ENCODE measurements at places on chromosomes 2 and 18.

GRCh38 chr18:67301592-67301991, 214.9 kb downstream of the DSEL start:
- DNase-seq, result no peak

- DNase-seq, result no peak
These were observed 59.9 kb downstream of the DYM start for GRCh38 chr18:49400398-49401072.

DNA sequence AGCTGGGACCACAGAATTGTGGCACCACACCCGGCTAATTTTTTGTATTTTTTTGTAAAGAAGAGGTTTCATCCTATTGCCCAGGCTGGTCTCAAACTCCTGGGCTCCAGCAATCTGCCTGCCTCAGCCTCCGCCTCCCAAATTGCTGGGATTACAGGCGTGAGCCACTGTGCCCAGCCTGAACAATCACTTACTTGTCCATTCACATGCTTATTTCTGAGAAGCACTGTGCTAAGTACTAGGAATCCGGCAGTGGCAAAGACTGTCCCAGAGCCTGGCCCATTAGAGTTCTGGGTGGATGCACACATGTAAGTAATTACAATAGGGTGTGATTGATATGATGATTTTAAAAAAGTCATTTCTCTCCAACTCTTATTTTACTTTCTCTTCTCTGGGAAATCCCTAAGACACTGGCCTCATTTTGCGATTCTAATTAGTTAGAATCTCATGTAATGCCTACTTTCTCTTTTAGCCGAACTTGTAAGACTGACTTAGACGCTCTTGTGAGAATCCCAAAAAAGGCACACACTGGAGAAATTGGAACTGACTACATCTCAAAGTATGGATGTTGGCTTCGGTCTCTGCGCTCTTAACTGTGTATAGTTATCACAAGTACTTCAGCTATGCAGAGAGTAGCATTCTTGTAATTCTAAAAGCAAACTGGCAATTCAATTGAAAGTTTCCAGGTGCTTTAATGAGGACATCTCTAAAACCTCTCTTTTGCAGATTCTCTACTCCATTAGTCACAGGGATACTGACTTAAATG, 567.7 kb downstream of the DCC start:
- no peak for DNase-seq

DNA sequence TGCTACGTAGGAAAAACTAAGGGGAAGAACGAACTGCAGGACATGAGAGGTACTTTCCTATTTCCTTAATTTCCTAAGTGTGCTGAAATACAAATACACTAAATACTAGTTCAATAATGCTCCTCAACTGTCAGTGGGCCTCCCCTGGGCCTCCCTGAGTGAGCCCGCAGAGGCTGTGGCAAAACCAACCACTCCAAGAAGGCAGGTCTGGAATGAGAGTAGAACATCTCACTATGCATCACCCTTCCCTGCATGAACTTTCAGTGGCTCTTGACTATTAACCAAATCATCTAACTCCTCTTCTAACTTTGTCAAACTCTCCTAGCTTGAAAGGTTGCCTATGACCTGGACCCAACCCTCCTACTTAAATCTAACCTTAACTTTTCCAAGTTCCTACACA, 84.6 kb downstream of the THADA start:
- DNase-seq, result no peak

- peak; percentile 88 for DNase-seq
These were observed at the start of gene ZSCAN30 for GRCh38 chr18:35290094-35290735. Gene ZSCAN30, minus strand, starts transcription at chr18:35290229. Its CDS starts 25,877 bp downstream, at chr18:35264352.

DNA sequence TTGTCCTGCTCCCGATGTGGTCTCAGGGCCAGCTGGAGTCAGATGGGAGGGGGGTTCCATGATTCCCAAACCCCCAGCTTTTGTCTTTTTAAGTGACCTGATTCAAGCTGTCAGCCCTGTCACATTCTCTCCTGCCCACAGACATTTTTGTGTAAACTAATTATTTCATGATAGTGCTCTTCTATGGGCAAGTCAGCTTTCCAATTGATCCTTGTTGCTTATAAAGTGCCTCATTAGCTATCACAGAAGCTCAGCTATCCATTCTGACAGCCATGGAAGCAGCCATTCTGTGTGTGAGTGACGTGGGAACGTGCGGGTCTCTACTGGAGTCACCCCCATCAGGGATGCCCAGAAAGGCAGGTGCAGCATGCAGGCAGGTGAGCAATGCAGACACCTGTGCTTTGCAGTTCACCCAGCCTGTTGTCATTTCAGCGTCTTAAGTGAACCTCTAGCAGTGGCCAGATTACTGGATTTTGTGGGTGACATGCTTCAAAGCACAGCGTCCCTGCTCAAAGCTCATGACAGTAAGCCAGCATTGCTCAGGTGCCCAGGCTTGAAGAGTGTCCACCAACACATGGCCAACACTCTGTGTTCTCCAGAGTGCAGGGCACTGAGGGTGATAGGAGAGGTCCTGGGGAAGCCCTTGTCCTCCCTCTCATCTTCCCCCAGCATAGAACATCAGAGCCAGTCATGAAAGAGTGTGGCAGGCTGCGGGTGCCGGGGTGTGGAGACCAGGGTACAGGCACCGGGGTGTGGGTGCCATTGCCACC, 162.1 kb upstream of the SH3BP4 start:
- DNase-seq, result no peak

DNA sequence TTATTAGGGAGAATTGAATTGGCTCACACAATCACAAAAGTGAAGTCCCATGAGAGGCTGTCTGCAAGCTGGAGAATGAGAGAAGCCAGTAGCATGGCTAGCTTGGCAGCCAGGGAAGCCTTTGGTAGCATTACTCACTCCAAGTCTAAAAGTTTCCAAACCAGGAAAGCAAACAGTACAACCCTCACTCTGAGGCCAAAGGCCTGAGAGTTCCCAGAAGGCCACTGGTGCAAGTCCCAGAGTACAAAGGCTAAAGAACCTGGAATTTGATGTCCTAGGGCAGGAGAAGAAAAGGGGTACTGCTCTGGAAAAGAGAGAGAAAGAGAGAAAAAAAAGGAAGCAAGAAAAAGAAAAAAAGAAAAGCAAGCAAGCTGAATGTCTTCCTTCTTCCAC, 318.2 kb downstream of the RND3 start:
- DNase-seq, result no peak

DNA sequence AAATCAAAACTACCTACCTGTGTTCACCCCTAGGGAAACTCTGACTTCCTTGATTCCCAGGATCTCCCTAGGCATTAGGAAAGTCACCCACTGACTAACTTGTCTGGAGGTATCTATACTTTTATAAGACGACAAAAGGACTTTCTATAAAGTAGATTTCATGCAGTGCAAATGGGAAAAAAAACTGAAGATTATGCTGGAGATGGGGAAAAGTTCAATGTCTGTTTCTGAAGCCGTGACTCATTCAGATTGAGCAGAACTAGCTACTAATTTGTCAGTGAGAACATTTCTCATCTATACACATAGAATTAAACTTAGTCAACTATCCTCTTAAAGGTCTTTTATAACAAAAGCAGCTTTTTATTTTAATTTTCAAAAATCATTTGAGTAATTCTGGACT, 6.0 kb downstream of the SEPTIN10 start:
- no peak for DNase-seq

DNA sequence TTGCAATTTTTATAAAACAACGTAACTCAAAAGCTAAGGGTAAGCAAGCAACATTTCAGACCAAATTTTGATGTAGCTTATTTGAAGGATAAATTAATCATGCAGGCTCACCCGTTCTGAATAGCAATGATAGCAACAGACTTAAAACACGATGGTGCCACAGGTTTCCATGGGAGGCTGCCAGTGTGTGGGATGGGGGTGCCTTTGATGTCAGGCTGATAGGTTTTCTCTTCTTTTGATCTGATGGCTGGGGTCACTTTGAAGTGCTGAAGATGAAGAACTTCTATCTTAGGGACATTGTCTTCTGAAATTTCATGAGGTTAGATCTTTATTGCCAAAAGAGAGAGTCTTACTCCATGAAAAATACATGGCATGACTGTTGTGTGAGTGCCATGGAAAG, 206.8 kb downstream of the LPIN1 start:
- no peak for DNase-seq

DNA sequence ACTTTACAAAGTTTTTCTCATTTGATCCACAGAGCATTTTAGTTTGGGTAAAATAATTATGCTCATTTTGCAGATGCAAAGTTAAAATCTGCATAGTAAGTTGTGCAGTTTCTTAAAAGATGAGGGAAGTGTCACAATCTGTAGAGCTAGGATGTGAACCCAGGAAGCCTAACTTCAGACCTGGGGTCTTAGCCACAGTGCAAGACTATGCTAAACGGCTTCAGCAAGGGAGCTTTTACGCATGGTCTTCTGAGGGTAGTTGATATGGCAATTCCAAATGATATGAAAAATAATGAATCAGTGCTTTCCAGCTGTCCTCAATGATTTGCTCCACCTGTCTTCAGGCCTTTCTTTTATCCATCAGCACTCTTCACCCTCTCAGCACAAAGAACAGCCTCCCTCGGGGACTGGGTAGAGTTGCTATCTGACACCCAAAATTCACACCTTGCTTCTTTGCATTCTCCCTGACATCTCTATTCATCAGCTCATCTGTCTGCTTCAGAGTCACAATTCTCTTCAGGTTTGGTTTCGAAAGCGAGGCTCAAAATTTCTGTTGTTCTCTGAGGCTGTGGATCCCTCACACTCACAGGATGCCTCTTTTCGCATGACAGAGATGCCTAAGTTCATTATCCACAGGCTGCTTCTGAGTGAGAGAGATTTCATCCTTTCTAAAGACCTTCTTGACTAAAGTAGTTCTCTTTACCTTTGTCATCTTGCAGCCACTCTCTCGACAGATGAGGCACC, 302.5 kb downstream of the NRXN1 start:
- no peak for DNase-seq

GRCh38 chr2:125398738-125399524, 1257.0 kb upstream of the GYPC start:
- DNase-seq, result no peak

- no peak for DNase-seq
These were observed 231.7 kb downstream of the PARD3B start for GRCh38 chr2:204776781-204777559.

GRCh38 chr2:16620590-16620989, 45.0 kb downstream of the CYRIA start:
- no peak for DNase-seq

- DNase-seq, result no peak
These were observed 40.9 kb downstream of the MTHFD2 start for GRCh38 chr2:74239346-74239745.

GRCh38 chr18:70684821-70685220, 396.0 kb downstream of the SOCS6 start:
- no peak for DNase-seq

DNA sequence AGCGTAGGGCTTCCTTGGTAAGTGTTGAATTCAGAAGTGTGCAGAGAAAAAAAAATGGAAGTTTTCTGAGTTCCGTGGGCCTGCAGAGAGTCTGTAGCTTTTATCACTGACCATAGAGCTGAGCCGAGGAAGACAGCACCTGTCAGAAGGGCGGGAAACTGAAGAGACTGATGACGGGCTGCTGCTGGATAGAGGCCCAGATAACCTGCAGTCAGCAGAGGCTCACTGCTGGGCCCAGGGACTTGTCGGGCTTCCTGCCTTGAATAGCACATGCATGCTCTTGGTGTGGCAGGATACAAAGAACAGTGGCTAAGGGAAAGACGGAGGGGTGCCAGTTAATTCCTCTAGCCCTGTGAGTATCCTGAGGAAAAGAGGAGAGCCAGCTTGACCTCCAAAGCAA, 166.4 kb downstream of the MGAT5 start:
- no peak for DNase-seq

DNA sequence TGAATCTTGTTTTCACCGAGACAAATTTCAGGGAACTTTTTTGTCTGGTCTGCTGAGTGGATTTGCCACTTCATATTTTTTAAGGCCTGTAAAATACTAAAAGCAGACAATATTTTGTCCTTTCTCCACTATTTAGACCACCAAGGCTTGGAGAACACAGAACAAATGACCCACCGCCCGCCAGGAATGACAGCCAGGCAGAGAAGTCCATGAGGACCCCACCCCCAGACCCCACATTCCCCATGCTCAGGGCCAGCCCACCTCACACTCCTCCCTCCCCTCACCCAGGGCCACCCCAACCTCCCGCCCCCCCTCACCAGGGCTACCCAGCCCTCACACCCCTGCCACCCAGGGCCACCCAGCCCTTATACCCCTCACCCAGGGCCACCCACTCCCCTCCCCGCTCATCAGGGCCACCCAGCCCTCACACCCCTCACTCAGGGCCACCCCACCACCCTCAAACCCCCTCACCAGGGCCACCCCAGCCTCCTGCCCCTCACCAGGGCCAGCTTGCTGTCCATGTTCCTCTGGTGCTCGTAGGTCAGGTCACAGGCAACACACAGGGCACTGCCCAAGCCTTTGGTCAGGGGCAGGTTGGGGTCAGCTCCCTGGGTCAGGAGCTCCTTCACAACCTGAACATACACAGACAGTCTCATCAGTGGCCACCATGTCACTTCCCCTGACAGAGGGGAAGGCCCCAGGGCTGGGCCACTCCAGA, 50.6 kb downstream of the ANKMY1 start:
- DNase-seq, result no peak

GRCh38 chr2:187783446-187783845, 229.2 kb upstream of the TFPI start:
- DNase-seq, result no peak

DNA sequence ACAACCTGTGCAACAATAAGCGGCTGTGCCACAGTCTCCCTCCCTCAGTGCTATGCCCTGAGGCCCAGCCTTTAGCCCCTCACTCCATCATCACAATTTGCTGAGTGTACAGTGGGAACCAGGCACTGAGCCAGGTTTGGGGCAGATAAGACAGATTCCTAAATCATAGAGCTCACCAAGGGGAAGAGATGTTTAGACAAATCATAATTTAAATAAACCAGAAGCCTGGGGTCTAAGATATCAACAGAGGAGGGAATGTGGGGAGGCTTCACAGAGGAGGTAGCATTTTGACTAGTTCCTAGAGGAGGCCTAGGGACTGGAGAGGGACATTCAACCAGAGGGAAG, 139.3 kb upstream of the EPAS1 start:
- no peak for DNase-seq

All from activated CD8-positive, alpha-beta memory T cell treated with anti-CD3 and anti-CD28 coated beads for 1 hour (primary cell).